ENCODE measurements at places on chromosomes 11 and 22. TPM values are rescaled to one million over a fixed set of nuclear protein-coding genes. Genes with fewer than 3 reads are reported as not detected.
A peak's percentile ranks its signal among the peaks of the same experiment; 100 is the strongest.

RHOD gene
- total RNA-seq, result 0.57 TPM

GRCh38 chr11:47552056-47552565 is 821 bp downstream of the CELF1 start:
- DNase-seq, result peak; percentile 39

GRCh38 chr22:36409911-36410756 is 22.4 kb upstream of the MYH9 start:
- DNase-seq, result no peak

GRCh38 chr11:22597062-22597461 is 28.6 kb downstream of the FANCF start:
- DNase-seq, result no peak

DNA sequence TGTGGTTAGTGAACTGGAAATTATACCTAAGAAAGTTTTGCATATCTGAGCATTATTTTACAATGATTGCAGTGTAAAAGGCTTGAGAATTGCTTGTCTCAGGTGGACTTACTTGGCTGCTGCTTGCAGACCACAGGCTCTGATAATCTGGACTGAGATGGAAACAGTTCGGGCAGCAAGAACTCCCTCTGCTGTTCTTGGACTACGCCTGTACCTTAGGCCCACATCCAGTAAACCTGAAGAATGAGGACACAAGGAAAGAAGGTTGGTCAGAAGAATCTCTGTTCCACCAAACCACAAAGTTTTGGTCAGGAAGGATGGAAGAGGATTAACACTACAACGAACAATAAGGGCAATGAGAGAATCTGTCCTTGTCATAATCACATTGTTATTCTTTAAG is 80.1 kb downstream of the C2CD3 start:
- no peak for DNase-seq

- DNase-seq, result peak; percentile 86
These were observed 20.3 kb upstream of the MICAL3 start for GRCh38 chr22:18044548-18045271.

CELSR1 gene
- total RNA-seq, result under 0.01 TPM

TRIM77 gene
- total RNA-seq, result not detected
